ENCODE measurements at places on chromosomes 13 and 19.

DNA sequence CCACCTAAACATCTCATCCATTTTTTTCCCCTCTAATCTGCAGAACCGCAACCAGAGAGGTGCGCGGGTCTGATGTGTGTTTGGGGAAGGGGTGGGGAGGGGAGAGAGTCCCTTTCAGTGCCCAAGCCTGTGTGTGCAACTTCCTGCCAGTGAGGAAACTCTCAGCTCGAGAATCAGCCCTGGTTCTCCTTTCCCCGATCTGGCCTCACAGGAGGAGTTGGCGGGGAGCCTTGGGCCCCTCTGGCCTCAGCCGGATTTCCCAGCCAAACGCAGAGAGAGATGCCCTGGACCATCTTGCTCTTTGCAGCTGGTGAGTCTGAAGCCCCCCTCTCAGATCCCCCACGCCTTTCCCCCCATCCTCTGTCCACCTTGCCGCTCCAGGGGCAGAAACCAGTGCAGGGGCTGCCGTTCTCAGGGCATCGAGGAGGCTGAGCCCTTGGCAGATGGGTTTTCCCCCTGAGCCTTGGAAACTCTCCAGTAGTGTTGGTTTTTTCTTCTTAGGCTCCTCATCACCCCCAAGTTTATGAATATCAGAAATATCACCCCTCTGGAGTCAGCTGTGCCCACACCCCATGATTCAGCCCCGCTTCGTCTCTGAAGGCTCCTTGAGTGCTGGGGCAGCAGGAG lies at the start of gene C19orf38:
C19orf38 (plus strand) TSS at position 186 of the 627 bp plus-strand sequence; CDS start at position 280, 94 bp downstream.
- DNase-seq: no peak

DNA sequence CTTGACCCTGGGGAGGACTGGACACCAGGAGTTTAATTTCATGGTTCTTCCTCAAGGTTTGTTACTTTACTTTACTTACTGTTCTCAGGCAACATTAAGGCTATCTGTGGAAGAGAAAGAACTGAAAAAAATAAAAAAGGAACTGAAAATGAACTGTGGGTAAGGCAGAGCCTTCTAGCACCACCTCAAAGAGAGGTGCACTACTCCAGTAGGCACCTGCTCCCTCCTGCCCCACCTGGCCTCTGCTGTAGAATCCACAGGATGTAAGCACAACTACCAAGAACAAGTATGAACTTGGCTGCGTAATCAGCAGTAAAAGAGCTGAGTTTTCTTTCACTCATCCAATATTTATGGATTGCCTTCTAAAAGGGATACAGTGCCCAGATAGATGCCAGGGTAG lies 12.2 kb downstream of the ZNF112 start:
- no peak for DNase-seq

DNA sequence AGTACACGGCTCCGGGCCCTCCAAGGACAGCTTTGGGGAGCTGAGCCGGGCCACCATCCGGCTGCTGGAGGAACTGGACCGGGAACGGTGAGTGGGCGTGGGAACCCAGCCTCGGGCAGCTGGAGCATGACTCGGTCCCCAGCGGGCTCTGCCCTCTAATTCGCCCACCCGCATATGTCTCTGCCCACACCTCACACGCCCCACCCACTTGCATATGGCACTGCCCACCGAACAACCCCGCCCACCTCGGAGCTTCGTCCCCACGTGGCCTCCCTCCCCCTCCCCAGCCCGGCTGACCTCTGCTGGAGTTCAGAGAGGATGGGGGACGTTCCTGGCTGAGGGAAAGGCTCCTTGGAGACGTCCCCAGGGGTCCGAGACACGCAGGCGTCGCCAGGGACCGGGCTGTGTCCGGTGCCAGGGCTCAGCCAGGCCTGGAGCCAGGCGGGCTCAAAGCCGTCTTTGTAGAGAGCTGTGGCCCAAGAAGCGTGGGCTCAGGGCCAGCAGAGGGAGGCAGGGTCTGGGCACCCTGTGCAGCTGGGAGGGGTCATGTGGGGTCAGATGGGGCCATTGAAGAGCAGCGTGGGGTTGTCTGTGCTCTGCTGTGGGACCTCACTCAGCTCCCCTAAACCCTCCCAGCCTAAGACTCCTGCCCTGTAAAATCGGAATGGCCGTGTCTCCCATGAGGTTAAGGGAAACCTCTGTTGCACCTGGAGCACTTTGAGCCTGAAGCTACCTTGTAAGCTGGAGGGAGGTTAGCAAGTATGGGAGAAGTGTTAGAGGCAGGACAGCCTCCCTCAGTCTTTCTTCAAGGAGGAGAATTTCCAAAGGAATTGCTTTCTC lies 3.8 kb downstream of the APC2 start:
- DNase-seq: peak; percentile 69

DNA sequence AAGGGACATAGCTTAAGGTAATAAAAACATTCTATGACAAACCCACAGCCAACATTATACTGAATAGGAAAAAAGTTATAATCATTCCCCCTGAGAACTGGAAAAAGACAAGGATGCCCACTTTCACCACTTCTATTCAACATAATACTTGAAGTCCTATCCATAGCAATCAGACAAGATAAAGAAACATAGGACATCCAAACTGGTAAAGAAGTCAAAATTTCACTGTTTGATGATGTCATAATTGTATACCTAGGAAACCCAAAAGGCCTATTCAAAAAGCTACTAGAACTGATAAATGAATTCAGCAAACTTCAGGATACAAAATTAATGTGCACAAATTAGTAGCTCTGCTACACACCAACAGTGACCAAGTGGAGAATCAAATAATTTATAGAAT lies 1590.0 kb upstream of the PCDH20 start:
- no peak for DNase-seq

GRCh38 chr13:95955255-95955654 lies 97.9 kb downstream of the UGGT2 start:
- no peak for DNase-seq

DNA sequence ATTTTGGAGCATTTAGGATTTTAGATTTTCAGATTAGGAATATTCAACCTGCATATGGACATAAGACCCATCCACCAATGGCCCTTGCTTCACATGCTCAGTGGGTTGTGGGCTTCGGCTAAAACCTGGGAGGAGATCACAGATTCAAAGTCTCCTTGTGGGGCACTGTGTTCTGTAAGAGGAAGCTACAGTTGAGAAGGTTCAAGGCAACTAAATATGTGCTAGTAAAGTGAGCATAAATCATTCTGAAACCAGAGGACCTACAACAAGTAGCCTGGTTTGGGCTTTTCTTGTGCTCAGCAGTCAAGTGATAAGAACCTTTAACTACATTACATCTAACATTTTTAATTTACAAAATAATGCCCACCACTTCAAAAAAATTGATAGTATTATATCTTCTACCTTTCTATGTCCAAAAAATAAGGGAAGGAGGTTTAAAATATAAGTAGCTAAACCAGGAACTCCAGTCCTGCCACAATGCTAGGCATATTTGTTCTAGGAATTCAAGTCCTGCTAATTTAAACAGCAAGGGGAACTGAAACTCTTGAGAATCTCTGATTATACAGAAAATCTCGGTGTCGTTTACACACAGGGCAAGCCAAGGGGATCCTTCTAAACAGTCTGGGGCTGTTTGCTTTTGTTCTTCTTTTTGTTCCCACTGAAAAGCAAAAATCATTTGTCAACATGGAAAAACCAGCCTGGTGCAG lies 36.6 kb downstream of the FOXO1 start:
- DNase-seq: no peak

- DNase-seq: no peak
These were observed 42.7 kb downstream of the UTP14C start for GRCh38 chr13:52067237-52067636.

DNA sequence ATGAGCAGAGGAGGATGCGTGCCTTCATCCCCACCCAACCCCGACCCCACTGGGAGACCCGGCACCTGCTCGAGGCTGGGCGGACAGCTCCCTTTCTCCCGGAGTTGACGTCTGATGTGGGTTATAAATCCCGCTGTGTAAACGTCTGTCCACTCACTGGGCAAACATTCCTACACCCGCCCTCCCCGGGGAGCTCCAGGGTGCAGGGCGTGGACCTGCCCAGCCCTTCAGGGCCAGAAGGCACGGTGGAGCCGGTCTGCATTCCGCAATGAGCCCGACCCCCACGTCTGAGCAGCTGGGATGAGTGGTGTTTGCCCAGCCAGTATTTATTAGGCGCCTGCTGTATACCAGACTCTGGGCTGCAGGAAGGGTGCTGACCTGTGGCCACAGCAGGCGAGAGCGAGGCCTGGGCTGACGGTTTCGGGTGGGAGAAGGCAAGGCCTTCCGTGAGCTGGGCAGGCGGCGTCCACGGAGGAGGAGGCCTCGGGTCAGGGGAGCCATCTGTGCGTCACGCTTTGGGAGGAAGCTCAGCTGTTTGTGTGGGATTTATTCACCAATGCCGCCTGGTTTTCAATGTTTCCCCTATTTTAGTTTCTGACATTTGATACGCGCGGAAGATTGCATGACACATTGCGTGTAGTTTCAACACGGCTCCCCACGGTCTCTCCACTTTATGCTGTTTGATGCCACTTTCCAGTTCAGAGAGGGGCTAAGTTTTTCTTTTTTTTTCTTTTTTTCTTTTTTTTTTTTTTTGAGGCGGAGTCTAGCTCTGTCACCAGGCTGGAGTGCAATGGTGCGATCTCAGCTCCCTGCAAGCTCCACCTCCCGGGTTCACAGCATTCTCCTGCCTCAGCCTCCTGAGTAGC lies 2.0 kb downstream of the MISP start:
- DNase-seq: peak; percentile 86

DNA sequence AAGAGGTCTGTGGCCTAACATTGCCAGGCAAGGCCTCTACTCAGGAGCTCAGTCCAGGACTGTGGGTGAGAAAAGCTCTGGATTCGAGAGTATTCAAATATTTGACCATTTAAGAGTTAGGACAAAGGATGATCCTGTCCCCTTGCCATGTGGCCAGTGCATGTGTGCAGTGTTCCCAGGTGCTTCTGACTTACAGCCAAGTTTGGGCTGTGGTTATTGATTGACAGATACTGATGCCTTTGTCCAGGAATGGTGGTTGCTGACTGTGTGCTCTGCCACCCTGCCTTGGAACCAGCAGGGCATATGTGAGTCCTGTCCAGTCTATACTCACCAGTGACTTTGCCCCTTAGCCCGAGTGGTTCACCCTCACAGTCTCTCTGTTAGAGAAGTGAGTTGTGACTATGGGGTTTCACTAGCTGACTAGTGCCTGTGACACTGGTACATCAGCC lies 51.9 kb downstream of the GARRE1 start:
- no peak for DNase-seq

DNA sequence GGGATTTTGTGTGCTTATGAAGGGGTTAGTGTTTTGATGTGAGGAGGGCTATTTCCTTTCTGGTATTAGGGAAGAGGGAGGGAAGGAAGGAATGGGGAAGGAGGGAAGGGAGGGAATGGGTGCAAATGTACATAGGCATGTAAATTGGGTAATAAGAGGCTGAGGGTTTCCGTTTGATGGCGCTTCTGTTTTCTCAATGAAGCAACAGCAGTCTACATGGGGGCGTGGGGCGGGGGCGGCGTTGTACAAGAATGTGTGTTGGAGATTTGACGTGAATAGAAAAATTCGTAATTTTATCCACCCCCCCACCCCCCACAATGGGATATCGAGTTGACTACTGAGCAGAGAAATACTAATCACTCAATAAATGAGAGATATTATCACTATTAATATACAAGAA lies 52.5 kb downstream of the PDS5B start:
- DNase-seq: no peak

DNA sequence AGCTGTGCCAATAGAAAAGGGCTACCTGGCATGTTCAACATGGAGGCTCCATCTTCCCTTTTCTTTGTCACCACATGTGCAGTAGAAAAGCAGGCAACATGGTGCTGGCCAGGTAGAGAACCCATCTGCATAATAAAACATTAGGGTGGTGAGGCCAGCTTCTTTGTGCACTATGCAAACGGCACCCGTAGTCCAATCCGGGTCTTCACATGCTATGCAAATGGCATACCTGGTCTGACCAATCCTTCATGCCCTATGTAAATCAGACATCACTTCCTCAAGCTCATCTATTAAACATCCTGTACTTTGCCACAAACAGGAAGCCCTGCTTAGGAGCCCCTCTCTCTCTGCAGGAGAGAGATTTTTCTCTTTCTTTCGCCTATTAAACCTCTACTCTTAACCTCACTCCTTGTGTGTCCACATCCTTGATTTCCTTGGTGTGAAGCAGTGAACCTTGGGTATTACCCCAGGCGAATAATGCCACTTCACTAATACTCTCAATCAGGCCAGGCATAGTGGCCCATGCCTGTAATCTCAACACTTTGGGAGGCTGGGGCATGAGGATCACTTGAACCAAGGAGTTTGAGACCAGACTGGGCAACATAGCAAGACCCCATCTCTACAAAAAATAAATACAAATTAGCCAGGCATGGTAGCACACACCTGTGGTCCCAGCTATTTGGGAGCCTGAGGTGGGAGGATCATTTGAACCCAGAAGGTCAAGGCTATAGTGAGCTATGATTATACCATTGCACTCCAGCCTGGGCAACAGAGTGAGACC lies 111.3 kb upstream of the MRI1 start:
- DNase-seq: no peak

DNA sequence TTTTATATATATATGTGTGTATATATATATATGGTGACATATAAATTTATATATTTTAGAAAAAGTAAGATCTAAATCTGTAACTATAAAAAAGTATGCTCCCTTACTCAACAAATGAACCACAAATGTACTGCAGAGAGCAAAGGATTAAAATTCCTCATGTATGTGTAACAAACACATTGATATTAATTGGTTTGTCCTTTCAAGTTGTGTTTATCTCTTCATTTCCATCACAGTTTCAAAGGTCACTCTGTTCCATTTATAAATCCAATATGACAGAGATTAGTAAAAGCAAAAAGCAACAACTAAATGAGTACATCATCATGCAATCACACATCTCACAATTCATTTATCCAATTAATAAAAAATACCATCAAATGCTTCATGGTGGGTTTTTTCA lies 247.9 kb downstream of the DACH1 start:
- no peak for DNase-seq

- DNase-seq: peak; percentile 100
These were observed at the start of gene PROSER3 for GRCh38 chr19:35757749-35758608. Gene PROSER3 (plus strand): TSS chr19:35758176. CDS start chr19:35758216, 40 bp downstream.

- no peak for DNase-seq
These were observed 18.9 kb downstream of the LRRC4B start for GRCh38 chr19:50549059-50549926.

- no peak for DNase-seq
These were observed 126.2 kb downstream of the LMO7 start for GRCh38 chr13:75762076-75762937.

DNA sequence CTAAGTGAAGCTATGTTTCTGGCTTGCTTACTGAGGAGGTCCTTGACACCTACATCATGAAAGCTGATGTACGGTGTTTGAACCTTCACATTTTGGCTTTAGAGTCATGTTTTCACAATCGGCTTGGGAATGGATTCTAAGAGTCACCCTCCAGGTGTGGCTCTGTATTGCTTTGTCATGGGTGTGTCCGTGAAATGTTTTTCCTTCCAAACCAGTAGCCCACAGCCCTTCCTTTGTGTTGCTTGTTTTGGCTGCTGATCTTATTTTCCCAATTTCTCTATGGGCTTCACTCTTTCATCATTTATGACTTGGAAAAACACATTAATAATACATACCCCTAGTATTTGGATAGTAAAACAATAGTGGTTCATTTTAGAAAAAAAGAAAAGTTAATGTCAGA lies 240.6 kb downstream of the GGACT start:
- no peak for DNase-seq

GRCh38 chr13:78326633-78327032 lies 276.7 kb downstream of the POU4F1 start:
- DNase-seq: no peak
